ENCODE measurements at places on chromosomes 3 and 15.

- no peak for DNase-seq
Observed at GRCh38 chr3:20023623-20024405, 11.8 kb upstream of the PP2D1 start.

DNA sequence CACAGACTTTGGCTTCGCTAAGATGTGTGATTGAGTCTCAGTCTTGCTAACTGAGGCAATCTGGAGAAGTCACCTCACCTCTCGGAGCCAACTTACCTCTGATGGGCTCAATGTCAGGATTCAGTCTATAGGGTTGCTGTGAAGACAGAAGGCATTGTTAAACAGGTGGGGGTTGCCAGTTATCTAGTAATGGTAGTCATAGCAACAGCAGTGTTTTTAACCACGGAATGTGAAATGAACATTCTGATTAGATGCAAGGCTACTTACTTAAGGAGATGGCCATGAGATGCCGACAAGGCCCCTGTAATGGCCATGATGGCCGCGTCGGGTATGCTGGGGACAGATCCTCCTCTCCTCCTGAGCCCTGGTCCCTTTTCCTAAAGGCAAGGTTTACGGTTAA lies 243.1 kb downstream of the GABRG3 start:
- DNase-seq, result no peak

GRCh38 chr3:59133311-59133710 lies 83.5 kb upstream of the CFAP20DC start:
- no peak for DNase-seq

GRCh38 chr3:55159711-55160110 lies 231.9 kb upstream of the LRTM1 start:
- no peak for DNase-seq

DNA sequence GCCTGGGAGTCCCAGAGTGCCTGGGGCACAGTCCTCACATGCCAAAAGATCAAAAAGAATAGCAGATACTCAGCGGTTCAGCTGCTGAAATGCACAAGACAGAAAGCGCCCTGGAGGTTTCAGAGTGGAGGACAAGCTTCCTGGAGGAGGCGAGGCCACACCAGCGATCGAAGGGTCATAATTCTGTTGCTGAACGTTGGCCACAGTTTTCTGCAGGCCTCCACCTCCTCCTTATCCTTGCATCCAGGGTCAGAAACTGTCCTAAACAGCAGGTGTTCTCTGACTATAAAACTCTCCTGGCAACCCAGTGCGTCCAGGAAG lies 220.3 kb upstream of the LINGO1 start:
- no peak for DNase-seq

DNA sequence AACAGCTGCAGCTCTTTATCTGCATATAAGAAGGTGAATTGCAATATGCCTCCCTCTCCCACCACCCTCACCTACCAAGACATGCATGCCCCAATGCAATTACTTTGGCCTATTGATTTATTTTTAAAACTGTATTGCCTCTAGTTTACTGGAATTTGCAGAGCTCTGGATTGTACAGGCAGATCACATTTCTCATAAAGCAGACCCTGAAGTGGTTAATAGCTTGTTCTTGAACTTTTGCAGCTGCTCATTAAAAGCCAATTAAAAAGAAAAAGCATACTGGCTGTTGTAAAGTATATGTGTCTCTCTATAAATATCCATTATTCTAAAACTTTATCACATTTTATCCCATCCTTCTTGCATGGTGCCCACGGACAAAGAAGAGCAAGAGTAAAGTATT lies 221.5 kb upstream of the TOPAZ1 start:
- no peak for DNase-seq

DNA sequence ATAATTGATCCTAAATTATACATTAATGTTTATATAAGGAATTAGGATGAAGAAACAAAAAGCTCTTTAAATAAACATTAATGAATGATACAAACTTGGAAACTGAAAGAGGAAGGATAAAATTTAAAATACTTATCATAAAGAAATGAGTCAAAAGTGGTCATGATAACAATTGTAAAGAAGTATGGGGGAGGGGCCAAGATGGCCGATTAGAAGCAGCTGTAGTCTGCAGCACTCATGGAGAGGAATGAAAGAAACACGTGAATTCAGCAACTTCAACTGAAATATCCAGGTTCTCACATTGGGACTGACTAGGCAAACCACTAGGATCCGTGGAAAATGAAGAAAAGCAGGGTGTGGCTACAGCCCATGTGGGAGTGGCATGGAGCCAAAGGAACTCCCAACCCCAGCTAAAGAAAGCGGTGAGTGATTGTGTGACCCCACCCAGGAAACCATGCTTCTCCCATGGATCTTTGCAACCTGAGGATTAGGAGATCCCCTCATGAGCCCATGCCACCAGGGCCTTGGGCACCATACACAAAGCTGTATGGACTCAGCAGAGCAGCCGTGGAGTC lies 13.1 kb upstream of the CP start:
- no peak for DNase-seq

DNA sequence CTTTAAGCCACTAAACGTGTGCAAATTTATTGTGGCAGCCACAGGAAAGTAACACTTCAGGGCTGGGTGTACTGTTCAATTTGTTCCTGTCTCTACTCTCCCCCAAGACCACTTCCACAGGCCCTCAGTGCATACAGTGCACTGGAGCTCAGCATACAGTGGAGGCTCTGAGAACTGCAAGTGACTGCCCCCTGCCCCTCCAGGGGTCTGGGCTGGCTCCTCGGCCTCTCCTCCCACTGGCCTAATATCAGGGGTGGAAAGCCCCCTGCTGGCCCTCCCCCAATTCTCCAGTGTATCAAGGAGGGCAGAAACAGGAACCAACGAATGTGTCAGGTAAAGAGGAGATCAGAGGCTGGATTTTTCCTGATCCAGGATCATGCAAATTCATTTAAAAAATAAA lies 19.9 kb upstream of the HEG1 start:
- no peak for DNase-seq

DNA sequence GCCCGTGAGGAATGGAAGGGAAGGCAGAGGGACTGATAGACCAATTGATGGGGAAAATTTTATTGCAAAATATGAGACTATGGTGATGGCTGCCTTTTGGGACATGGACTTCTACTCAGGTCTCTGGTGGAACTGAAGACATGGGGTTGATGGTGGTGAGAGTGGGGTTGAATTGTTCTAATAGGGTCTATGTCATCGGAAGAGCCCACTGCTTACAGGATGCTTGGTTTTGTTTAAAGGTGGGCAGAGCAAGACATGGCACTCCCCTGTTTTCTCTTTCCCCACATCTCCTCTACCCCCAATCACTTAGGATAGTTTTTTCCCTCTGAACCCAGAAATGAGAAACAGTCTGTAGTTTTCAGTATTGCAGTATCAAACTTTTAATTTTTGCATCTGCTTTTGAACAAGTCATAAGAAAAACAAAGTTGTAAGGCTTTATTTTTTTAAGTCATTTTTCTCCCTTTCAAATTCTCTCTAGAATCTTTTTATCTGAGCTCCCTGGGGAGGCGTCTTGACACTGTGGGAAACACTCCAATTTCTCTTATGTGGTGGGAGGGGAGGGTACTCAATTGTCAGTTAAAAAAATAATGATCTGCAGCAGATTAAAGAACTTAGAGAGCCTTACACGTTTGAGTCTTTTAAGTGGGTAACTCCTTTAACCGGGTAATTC lies 276.2 kb upstream of the TBC1D5 start:
- no peak for DNase-seq

DNA sequence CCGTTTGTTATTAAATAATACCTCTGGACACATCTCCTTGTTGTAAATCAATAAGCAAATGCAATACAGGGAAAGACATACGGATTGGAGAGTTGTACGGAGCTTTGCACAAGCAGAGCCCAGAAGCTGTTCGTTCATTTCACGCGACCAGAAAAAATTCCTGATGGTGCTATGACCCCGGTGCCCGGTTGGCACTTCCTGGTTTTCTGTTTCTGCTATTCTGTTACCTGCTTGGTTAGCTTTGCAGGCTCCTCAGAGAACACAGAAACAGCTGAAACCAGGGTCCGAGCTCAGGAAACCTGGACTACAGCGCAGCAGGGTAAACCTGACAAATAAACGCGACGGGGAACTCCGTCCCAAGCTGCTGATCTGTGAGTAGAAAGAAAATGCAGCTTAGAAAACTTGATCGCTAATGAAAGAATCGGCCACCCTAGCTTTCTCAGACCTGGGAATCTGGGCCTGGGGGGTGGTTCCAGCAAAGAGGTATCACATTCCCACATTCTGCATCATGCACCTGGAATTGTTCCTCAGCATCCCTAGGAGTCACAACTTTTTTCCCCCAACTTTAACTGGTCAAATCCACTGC lies 845 bp downstream of the CNTN3 start:
- no peak for DNase-seq
